Mesenchymal stem cell (in vitro differentiated cells and primary cell): ENCODE measurements at places on chromosomes 12 and 14.
A peak's percentile ranks its signal among the peaks of the same experiment; 100 is the strongest.

DNA sequence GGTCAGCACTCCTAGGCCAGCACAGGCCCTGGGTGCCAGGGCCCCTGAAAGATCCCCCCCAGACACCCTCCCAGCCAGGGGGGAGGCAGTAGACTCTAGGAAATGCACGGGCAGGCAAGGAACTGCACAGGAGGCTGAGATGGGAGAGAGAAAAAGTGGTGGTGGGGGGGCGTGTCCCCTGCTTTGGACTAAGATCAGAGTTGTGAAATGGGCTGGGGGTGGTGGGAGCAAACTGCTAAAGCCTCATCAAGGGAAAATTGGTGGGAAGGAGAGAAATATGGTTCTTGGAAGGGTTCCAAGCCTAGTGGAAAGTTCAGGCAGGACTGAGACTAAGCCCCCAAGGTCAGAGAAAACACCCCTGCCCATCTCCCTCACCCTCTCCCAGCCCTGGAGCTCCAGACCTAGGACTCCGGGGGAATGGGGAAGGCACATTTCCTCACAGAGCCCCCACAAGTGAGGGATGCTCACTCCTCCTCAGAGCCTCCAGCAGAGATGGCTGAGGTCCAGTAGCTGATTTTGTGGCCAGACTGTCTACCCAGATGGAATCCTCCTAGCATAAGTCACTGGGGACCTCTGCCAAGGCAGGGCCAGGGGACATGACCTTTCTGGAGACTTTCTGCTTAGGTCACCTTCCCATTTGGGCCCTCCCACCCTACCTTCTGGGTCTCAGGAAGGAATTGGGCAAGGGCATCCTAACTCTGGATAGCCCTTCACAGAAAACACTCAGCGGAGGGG is 29.8 kb downstream of the FIGNL2 start:
- DNase-seq, result peak; percentile 22

DNA sequence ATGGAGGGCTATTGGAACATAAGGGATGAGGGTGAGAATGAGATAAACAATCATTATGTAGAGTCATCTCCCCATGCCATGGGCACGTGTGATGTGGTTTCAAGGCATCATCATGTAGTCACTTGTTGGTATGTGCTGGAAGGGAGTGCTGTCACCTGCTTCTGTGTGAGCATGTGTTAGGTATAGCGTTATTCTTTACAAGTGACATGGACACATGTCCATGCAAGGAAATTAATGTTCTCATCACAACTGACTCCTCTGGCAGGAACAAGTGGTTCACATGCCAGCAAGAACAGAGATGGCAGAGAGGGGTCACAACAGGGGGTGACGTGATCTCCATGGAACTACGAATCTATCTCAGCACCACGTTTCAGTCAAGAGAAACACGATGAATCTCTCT is 815.8 kb downstream of the BCL11B start:
- no peak for DNase-seq

DNA sequence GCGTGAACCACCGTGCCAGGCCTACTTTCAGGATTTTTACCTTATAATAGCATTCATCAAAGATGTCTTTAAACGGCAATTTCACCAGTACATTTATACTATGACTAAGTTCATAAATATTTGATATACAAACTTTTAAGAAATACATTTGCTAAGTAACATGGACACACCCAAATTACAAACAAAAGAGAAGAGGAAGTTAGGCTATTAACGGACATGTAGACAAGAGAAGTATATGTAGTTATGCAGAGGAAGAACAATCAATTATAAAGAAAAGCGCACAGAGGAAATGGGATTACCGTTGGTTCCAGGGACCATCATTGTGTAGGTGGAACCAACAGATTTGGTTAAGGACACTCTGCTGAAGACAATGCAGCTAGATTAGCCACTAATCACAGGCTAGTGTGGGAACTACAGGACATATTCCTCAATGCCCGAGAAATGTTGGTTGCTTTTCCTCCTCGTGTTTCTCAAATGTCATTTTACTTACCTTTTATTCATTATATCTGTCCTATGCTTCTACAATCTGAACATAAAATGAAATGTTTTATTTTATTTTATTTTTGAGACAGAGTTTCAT is 24.0 kb upstream of the PKP2 start:
- no peak for DNase-seq

GRCh38 chr12:125194163-125194773 is 129.0 kb downstream of the AACS start:
- DNase-seq, result no peak

DNA sequence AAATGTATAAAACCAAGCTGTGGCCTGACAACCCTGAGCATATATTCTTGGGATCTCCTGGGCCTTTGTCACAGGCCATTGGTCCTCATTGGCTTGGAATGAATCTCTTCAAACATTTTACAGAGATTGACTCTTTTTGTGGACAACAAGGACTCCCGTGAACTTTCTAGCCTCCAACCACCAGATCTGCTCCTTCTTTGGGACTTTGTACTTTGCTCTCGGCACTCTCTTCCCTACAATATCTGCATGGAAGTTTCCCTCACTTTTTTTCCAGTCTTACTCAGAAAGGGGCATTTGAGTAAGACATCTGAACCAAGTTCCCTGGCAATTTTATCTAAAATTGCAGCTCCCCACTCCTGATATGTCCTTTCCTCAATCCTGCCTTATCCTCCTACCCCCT is 158.8 kb downstream of the PHLDA1 start:
- DNase-seq, result no peak

DNA sequence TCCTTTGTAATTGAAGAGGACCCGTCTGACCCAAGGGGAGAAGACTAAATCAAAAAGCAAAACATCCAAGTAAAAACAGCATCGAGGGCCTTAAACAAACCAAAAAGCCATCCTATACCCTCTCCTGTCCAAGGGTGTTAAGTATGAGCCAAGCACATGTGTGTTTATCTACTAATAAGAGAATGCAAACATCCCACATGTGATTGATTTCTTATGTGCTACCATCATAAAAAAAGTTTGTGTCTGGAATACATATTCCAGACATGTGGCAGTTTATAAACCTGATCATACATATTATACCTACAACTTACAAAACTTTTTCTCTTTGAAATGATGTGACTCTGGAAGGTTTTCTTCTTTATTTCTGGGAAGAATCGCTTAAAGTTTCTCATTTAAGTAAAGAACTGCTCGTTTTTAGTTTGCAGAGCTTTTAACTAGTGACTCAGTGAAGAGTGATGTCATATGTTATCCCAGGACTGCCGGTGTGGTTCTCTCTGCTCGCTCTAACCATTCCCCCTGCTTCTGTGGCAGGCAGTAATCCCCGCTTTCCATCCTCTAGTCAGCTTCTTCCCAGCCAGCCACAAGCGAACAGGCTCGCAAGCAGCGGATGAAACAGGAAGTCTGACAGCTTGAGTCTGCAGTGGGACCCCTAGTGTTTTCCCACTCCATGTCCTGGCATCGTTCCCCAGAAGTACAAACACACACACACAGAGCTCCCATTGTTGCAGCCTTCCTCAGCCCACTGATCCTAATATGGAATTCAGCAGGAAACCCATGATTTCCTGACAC is 431 bp upstream of the RHOJ start:
- peak; percentile 97 for DNase-seq

DNA sequence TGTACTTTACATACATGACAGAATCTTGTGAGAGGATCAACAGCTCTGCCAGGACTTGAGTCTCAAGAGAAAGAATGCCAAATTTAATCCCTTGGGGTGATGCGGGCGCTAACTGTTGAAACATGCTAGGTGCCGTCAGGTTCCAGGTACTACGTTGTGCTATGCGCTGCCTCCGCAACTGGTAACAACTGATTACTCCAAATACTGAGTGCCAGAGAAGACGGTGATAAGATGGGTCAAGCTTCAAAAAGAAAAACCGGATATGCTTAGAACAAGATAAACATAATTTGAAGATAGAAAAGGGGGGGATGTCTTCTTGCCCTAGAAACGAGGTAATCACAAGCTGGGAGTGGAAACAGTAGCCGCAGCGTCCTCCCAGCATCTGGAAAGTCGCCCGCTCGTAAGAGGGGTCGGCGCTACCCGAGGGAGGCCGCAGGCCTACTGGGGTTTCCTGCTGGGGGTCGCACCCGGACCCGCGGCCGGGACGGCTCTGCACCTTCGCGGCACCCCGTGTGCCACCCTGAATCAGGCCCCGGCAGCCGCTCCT is 678 bp downstream of the ZBTB25 start:
- DNase-seq, result no peak

- no peak for DNase-seq
Observed at GRCh38 chr12:5708371-5708770, 236.7 kb downstream of the ANO2 start.

- DNase-seq, result no peak
Observed at GRCh38 chr12:125734137-125734536, 668.9 kb downstream of the AACS start.

GRCh38 chr12:51591016-51591901 is at the start of gene SCN8A:
Gene SCN8A, plus strand, starts transcription at chr12:51591233. Its CDS starts 71,585 bp downstream, at chr12:51662818.
- peak; percentile 57 for DNase-seq

DNA sequence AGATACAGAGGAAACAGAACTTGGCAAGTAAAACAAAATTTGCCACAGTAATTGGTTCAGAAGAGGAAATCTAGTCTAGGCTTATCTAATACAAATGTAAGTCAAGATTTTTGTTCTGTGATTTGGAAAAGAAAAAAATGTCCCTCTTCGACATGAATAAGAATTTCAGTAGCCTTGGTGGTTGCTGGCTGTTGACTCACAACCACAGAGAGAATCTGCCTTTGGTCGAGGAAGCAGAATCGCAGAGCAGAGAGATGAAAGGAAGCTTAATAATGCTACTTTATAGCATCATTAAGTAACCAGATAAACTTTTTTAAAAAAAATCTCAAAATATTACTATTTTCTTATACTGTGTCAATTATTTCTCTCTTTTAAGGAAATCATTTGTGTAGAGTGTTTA is 1096.6 kb downstream of the FLRT2 start:
- DNase-seq, result no peak

DNA sequence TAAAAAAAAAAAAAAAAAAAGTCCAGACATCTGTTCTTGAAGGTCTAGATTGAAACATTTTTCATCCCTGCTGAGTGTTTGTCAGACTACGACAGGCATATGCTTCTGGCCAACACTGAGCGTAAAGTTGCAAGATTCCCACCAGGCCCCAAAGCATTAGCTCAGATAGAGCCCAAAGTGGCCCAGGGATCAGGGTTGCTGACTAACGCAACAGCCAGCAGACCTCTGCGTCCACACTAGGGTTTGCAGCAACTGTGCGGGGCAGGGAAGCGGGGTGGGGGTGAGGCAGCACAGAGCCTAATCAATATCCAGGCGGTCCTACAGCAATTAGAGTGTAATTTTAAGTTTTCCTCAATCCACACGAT is 55.7 kb downstream of the SSH1 start:
- DNase-seq, result peak; percentile 92

DNA sequence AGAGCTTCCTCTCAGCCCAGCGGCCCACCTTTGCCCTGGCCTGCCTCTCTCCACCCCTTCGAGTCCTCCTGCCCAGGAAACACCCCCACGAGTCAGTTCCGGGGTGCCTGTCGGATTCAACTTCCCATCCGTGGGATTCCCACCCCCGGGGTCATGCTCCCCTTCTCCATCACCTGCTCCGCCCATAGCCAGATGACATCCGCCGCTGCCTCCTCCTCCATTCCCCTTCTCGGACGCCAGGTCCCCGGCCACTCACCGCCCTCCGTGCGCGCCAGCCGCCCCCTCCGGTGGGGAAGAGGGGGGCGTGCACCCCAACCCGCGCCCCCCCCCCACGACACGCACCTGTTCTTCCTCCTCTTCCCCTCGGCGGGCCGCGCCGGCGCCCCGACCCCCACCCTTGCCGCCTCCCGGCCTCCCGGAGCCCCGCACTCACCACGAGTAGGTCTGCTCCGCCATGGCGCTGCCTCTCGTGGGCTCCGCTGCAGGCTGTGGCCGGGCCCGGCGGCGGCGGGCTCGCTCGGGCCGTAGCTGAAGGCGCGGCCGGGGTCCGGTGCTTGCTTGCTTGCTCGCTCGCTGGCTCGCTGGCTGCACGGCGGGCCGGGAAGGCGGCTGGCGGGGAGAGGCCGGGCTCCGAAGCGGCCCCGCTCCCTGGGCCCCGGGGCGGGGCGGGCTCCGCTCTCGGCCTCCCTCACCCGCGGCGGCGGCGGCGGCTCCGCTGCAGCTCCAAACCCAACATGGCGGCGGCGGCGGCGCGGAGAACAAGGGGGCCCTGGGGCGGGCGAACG is 554 bp downstream of the SPPL3 start:
- DNase-seq, result peak; percentile 36

DNA sequence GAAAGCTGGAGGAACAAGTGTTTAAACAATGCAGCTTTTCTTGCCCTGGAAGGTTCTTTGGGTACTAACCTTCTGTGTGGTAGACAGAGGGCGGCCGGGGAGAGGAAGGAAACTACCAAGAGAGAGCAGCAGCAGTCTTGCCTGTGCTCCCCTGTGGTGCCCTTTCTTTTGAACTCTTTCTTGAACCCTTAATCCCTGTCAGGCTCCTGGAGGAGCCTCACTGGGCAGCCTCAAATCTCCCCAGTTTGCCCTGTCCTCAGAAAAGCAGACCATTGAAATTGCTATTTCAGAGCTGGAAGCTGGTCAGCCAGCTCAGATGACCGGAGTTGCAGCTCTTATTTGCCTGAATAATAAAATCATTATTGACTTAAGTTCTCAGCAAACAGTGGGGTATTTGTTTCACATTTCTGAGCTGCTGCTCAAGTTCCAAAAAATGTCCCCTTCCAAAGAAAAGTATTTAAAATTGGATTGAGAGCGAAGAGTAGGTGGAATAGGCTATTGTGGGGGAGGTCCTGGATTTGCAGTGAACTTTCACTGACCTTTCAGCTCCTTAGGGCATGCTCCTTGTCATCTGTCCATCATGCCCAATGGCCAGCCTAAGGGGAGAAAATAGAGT is 42.1 kb upstream of the RNASE3 start:
- DNase-seq, result no peak

DNA sequence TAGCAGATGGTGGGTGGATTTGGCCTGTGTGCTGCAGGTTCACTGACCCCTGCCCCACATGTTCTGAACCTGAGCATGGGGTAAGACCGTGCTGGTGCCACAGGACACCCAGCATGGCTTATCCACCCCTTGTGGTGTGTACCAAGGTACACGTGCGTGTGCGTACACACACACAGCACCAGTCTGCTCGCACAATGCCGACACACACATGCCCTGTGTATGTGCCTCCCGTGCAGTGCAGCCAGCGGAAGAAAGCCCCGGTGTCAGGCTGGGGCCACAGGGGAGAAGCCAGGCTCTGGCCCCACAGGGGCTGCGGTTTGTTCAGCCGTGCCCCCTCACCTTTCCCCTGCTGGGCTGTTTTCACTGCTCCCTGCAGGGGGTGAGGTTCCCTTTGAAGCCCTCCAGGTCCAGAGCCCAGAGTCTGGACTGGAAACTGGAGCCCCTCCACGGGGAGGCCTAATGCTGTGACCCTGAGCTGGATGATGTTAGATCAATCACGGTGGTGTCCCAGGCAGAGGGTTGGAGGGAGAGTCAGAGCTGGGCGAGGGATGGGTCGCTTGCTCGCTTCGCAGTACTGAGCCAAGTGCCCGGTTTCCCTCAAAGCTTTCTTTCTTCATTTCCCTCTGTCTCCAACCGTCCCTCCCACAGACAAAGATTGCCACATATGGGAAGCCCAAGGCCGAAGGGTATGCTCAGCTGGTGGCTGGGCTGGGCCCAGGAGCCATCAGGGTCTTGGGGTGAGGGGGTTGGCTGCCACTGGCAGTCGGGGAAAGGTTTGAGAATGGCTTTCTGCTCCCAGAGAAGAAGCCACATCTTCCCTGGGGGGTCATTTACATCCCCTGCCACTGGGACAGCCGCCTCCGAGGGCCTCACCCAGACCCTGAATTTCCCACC is 6.2 kb downstream of the DTX1 start:
- no peak for DNase-seq
